ENCODE measurements at places on chromosomes 2 and 18.

- no peak for DNase-seq
Measured at GRCh38 chr2:8527031-8527430, 154.8 kb upstream of the ID2 start.

DNA sequence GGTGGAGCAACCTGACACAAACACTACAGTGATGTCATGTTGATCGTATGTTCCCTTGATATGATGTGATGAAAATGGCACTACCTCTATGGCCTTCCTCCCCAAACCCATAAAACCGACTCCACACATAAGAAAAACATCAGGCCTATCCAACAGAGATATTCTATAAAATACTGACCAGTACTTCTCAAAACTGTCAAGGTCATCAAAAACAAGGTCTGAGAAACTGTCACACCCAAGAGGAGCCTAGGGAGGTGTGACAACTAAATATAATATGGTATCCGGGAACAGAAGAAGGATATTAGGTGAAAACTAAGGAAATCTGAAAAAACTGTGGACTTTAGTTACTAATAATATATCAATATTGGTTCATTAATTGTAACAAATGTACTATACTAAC lies 85.9 kb upstream of the FZD5 start:
- no peak for DNase-seq

DNA sequence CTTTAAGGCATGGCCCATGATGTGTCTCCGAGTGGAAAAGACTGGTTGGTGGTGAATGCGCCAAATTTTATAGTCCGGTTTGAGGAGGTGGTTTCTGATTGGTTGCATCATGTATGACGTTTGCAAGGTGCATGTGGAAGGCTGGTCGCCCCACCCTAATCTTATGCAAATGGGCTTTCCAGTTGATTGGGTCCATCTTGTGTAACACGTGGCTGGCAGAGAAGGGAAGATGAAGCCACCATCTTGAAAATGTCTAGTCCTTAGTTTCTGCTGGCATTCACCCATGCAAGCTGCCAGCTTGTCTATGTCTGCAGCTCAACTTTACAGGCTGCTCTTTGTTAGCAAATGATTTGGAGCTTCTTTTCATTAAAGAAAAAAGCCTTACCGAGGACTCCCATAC lies 132.2 kb downstream of the PIK3C3 start:
- no peak for DNase-seq

GRCh38 chr2:42949125-42949524 lies 156.7 kb upstream of the HAAO start:
- DNase-seq = no peak

GRCh38 chr2:224952936-224953657 lies 89.2 kb downstream of the DOCK10 start:
- DNase-seq = no peak

- DNase-seq = no peak
Measured at GRCh38 chr18:69954719-69955480, 7.2 kb upstream of the CD226 start.

All from NCI-H460 (cell line).